Endothelial cell (in vitro differentiated cells): ENCODE measurements at places on chromosomes 2 and 18.
A peak's percentile ranks its signal among the peaks of the same experiment; 100 is the strongest.

- no peak for DNase-seq
Measured at GRCh38 chr2:203799908-203800307, 67.7 kb upstream of the CTLA4 start.

GRCh38 chr2:69491864-69492263 lies 54.6 kb upstream of the NFU1 start:
- DNase-seq, result no peak

DNA sequence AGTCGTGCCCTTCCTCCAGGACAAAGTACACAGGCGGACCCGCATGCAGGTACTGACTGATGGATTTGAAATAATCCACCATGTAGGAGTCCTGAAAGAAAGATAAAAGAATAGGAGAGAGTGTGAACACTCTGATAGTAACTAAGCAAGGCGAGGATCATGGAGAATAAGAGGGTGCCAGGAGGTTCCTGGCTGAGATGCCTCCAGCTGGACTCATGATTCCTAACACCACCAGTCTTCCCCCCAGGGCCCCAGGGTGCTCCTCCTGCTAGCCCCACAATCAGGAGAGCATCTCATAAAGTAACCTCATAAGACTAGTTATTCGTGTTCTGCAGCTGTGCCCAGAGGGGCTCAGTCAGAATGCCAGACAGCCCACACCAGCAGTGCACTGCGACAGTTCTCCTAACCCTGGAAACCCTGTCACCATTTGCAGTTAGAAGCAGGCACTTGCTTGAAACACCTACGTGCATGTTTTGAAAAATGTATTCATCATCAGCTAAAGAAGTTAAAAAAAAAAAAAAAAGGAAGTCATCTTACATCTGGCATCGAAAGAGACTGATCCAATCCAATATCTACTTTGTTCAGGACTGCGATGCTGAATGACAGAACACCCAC lies 36.7 kb downstream of the RMC1 start:
- DNase-seq, result no peak

DNA sequence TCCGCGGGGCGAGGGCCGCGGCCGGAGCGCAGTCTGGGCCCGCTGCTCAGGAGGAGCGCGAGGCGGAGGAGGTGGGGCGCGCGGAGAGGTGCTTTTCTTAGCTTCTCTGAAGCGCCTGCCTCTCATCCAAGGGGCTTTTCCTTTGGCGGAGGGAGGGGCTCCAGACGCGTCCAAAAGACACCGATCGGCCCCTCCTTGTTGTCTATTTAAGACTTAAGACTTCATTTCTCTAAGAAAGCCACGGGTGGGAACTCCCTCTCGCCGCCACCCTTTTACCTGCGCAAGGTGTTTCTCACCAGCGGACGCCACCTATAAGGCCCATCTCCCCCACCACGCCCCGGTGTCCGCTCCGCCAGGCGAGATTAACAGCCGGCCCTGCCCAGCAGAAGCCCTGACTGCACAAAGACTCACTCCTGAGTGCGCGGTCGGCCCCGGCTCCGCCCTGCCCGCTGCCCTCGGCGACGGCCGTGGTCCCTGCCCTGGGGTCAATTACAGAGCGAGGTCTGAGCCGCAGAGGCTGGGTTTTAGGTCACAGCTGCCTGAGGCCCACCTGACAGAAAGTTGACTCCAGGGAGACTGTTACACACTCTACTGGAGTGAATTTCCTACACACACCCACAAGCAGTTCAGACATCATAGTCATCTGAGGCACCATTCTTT lies at the start of gene DSC2:
Gene DSC2 (minus strand): TSS at position 397 of the 660 bp plus-strand sequence. CDS start 450 bp downstream, outside the sequence.
- peak; percentile 67 for DNase-seq

GRCh38 chr18:67232991-67233390 lies 283.5 kb downstream of the DSEL start:
- DNase-seq, result no peak

GRCh38 chr2:149651229-149651628 lies 63.7 kb upstream of the MMADHC start:
- no peak for DNase-seq

- no peak for DNase-seq
Measured at GRCh38 chr2:61816480-61817355, 37.1 kb downstream of the FAM161A start.

GRCh38 chr2:205959521-205959920 lies 126.5 kb downstream of the INO80D start:
- DNase-seq, result no peak

- DNase-seq, result no peak
Measured at GRCh38 chr18:64119916-64120315, 29.0 kb downstream of the LINC00305 start.

DNA sequence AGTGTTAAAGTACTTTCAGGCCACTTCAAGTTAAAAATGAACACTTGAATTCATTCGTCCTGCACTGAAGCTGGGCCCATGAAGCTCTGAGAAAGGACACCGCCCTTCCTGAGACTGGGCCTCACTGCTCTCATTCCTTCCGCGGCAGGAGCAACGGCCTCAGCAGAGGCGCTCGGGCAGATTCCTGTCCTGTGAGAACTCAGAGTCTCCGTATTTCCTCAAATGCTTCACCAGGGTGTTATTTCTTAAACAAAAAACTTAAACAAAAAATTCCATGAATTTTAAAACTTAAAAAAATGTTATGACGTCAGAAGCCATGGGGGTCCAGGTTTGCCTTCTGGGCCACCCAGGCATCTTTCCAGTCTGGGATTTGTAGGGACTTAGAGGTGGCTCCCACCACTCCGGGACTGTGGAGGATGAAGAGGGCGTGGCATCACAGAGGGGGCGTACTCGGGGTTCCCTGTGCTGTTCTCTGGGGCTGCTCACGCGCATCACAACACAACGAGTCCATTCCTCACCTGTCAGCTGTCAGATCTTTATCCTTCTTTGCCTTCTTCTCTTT lies 115.9 kb upstream of the ASB18 start:
- no peak for DNase-seq

DNA sequence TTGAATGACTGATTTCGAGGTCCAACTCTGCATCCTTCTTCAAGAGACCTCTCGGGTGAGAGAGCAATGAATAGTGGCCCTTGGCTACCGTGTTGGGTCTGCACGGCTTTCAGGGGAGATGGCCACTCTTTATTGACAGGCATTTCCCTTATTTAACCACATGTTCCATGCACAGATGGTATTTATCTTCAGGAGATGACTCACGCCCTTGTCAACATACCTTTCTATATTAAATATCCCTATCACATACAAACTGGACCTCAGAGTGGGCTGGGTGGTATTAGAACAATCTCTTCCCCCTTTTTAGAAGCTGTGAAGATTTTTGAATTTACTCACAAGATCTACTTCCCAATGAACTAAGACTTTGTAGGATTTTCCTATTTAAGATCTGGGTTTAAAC lies 109.6 kb upstream of the CDC42EP3 start:
- no peak for DNase-seq

DNA sequence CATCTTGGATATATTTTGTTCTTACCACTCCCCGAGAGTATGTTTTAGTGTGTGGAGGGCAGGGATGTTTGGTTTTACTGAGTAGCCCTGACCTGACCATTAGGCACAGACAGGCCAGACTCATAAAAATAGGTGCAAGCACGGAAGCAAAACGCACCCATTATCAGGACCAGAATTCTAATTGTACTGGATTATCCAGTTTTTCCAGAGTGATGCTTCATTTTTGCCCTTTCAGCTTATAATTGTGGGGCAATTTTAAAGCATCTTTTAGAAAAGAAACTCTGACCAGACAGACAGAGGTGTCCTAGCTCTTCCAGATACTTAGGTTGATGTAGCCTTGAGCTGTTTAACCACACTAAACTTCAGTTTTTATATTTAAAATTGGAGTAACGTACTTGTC lies 4.4 kb downstream of the NCOA1 start:
- DNase-seq, result no peak

- DNase-seq, result no peak
Measured at GRCh38 chr2:168814046-168814445, 11.6 kb downstream of the NOSTRIN start.

- DNase-seq, result no peak
Measured at GRCh38 chr2:147863835-147864234, 19.0 kb downstream of the ACVR2A start.

- no peak for DNase-seq
Measured at GRCh38 chr2:10536569-10537133, 88.5 kb upstream of the ODC1 start.

- DNase-seq, result no peak
Measured at GRCh38 chr2:158172719-158173118, 71.0 kb downstream of the UPP2 start.

- DNase-seq, result no peak
Measured at GRCh38 chr2:8138923-8139667, 542.8 kb upstream of the ID2 start.

- no peak for DNase-seq
Measured at GRCh38 chr2:234293973-234294372, 202.9 kb downstream of the ARL4C start.

- no peak for DNase-seq
Measured at GRCh38 chr2:12131975-12132374, 385.5 kb downstream of the LPIN1 start.

DNA sequence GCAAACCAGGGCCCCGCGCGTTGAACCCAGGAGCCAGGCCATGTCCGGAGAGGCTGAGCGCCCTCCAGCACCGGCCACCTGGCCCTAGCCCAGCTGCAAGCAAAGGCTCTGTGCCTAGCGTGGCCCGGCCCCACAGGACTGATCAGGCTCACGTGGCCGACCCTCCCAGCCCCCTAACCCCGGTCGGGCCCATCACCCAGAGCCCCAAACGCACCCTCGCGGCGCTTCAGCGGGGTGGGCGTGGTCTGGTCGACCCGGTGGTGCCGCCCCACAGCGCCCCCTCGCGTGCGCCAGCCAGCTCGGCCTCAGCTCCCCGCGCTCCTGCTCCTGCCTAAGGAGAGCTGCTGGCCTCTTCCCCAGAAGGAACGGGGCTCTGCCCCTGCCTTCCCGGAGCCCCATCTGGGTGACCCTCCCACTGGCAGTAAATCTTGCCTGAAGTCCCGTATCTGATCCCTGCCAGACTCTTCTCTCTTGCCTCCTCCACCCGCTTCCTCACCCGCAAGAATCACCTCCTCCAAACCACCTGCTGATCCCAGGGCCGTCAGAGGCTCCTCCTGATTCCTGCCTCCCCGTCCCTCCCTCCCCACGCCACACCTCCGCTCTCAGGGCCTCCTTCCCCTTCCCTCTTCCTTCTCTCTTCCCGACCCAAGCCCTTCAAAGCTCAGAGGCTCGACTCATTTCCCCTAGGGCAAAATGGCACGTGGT lies 12.3 kb upstream of the TEX51 start:
- DNase-seq, result peak; percentile 84

- DNase-seq, result no peak
Measured at GRCh38 chr2:180002198-180002770, 4.8 kb downstream of the CWC22 start.

GRCh38 chr2:201661366-201661765 lies 18.1 kb upstream of the TMEM237 start:
- DNase-seq, result no peak

DNA sequence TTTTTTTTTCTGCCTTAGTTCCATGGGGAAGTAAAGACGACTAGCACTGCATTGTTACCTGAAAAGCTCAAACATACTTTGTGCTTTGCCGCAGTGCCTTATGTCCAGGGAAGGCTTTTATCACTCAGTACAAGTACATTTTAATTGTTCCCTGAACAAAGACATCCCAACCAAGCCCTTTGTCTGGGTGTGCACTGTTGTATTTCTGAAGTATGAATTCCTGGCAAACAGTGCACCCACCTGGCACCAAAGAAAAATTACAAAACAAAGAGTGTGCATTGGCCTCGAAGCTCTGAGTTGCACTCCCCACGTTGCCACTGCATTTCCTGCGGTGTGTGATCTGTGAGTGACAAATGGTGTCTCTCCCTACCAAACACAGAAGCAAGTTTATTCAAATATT lies 858.5 kb upstream of the PIK3C3 start:
- peak; percentile 7 for DNase-seq

- DNase-seq, result no peak
Measured at GRCh38 chr18:74796841-74797576, 199.3 kb downstream of the ZNF407 start.

DNA sequence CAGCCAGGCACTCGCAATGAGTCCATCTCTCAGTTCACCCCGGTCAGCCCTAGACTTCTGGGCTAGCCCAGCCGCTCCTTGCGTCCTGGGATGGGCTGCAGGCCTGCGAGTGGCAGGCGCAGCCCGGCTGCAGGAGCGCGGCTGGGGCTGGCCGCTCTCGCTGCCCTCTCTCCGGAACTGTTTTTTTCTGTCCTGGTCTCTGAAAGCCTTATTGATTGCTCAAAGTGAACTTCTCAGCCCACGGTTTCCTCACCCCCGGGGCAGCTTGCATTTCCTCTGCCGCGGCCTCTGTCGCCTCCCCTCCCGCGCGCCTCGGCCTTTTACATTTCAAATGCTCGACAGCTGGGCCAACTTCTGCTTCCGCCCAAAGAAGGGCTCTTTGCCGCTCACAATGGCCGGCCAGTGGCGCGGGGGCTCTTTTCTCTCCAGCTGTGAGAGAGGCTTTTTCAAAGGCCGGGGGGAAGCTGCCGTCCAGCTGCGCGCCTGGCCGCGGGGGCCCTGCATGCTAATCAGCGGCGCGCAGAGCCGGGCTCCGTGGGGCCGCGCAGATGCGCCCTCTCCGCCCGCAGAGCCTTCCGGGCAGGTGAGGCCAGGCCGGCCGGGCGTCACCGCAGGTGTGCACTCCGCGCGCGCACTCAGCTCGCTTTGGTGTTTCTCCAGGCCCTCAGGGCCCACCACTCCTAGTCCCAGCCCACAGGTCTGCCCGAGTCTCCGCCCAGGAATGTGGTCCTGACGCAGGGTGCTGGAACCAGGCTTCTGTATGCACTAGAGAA lies 513.8 kb downstream of the RNF144A start:
- DNase-seq, result peak; percentile 46

- DNase-seq, result no peak
Measured at GRCh38 chr2:70714141-70714905, 53.7 kb downstream of the ADD2 start.

GRCh38 chr2:215799194-215799593 lies 214.2 kb downstream of the MREG start:
- DNase-seq, result no peak

DNA sequence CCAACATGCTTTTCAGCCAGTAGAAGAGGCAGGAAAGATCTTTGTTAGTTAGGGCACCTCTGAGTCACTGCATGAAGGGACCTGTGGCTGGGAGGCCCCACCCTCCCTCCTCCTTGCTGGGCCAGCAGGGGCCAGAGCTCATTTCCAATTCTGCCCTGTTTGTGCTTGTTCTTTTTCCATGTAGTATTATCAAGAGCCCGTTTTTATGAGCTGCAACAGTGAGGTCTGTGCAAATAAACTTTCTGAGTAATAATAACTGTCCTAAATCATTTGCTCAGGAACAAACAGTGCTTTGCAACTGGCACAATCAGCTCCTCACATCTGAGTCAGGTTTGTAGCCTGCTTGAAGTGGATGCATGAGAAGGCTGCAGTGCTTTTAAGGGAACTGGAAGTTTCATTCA lies 128.0 kb downstream of the ARL4C start:
- DNase-seq, result no peak
